ENCODE measurements at places on chromosomes 5 and 9.
A peak's percentile ranks its signal among the peaks of the same experiment; 100 is the strongest.

- DNase-seq, result no peak
Measured at GRCh38 chr9:61674465-61674864, 484.6 kb downstream of the SPATA31A7 start.

- DNase-seq, result no peak
Measured at GRCh38 chr9:38284588-38285051, 107.9 kb upstream of the ALDH1B1 start.

- DNase-seq, result no peak
Measured at GRCh38 chr5:141771031-141771430, 89.0 kb upstream of the ARAP3 start.

DNA sequence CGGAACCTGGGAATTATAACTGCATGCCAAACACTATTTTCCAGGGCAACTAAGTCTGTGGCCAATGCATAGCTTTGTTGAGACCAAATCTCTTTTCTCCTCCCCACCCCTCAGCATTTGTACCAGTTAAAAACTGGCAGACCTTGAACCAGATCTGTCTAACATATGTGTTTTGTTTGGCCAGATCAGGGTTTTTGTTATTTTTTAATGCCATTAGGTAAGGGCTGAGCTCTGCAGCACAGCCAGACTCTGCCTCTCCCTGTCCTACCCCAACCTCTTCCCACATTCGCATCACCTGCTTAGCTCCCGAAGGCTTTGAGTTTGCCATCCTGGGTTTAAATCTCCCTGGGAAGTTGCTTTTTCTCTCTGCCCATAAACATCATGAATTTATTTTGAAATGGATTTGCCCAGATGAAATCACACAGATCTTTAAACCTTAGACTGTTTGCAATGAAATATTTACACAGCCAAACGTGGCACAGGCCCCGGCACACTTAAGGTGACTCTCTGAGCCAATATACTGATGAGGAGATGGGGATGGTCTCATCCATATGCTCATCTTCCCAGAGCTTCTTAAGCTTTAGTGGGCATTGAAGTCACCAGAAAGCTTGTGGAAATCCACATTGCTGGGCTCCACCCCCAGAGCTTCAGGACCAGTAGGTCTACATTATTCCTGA, 54.0 kb upstream of the ALDH1B1 start:
- DNase-seq, result no peak

GRCh38 chr5:114903767-114904166, 265.9 kb downstream of the TRIM36 start:
- no peak for DNase-seq

- peak; percentile 6 for DNase-seq
Measured at GRCh38 chr5:120452471-120452870, 11.6 kb upstream of the PRR16 start.

DNA sequence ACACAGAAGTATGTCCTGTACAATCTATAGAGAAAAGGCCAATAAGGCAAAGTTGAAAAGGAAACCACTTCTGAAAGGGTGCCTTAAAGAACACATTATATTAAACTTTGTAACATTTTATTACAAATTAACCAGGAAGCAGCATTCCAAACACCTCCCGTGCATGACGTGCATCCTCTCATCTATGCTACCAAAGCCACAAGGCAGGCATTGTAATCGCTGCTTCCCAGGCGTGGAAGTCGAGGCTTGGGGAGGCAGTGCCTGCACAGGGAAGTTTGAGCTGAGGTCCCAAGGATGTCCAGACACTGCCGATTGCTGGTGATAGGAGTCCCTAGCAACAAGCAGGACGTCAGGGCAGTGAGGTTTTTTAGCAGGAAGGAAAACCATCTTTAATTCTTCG, 44.3 kb upstream of the BARHL1 start:
- DNase-seq, result peak; percentile 42

GRCh38 chr5:78294248-78295034, at the start of gene AP3B1:
Gene AP3B1 (minus strand): TSS chr5:78294698. CDS start chr5:78294579, 119 bp downstream.
- peak; percentile 81 for DNase-seq

- peak; percentile 58 for DNase-seq
Measured at GRCh38 chr9:90251316-90251715, 391.3 kb downstream of the DIRAS2 start.

DNA sequence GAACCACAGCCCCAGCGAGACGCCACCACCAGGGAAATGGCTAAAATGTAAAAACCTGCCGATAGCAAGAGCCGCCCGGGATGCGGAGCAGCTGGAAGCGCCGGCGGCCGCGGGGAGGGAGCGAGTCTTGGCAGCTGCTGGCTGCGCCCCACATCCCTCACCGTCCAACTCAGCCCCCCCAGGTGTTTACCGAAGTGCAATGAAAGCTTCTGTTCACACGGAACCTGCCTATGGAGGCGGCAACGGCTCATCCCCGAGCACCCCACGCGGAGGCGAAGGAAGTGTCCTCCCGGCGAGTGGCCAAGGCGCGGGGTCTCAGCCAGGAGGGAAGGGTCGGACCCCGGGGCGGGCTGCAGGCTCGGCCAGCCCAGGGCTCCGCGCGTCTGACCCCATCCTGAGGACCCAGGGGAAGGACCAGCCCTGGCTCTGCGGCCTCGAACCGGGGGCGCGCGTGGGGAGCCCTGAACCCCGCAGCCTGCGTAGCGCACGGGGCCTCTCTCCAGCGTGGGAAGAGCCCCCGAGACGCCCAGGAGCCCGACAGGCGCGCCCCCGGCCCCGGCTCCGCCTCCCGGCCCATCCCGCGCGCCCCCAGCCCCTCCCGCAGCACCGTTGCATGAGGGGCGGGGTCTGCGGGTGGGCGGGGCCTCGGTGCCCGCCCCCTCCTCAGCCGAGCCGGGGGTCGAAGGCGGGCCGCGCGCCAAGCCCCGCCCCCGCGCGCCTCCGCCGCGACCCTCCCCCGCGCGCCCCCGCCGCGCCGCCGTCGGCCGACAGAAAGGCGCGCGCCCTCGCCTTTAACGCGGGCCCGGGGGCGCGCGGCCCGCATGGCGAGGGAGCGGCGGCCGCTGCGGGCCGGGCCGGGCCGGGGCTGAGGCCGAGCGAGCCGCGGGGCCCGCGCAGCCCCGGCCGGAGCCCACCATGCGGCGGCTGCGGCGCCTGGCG, at the start of gene DIPK1B:
Gene DIPK1B (plus strand): TSS at position 822 of the 939 bp plus-strand sequence. CDS start 94 bp downstream, at position 916.
- DNase-seq, result no peak

GRCh38 chr9:126413391-126414068, 86.9 kb downstream of the MVB12B start:
- no peak for DNase-seq

DNA sequence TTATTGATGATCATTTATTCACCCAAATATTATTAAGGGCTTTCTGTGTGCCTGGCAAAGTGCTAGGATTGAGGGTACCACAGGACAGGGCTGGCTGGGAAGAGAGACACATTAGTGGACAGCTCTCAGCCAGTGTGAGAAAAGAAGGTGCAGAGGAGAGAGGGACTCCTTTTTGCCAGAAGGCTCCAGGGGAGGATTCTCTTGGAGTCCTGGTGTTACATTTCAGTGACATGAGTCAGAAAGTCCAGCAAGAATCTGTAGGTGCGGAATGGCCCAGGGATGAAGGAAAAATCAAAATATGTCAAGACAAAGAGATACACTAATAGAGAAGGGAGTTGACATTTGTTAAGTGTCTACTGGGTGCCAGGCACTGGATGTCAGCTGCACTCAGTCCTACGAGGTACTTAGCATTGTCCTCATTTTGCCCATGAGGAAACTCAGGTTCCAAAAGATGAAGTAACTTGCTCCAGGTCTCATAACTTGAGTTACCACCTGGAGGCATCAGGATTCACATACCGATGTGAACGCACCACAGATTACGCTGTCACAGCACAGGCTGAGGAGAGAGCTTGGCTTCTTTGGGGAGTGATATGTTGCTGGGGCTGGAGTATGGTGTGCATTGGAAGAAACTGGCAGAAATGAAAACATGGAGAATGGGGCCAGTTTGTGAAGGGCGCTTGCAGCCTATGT, 60.5 kb downstream of the RASGRF2 start:
- no peak for DNase-seq

DNA sequence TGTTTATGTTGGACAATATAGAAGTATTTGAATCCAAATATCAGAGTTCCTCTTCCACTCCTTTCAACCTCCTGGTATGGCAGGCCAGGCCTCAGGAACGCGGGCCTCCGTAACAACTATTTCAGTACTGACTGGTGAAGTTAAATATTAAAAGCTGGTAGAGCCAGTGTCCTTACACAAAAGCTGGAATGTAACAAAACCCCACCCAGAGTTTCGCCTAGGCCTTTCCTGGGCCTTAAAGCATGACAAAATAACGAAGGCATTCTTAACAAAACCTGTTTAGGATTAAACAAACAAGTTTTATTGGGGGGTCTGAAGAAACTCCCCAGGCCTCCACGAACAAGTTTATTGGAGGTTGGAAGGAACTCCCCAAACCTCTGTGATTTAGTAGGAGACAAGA, 61.6 kb upstream of the GNE start:
- peak; percentile 79 for DNase-seq

- DNase-seq, result no peak
Measured at GRCh38 chr5:180817893-180818674, 15.5 kb upstream of the MGAT1 start.

DNA sequence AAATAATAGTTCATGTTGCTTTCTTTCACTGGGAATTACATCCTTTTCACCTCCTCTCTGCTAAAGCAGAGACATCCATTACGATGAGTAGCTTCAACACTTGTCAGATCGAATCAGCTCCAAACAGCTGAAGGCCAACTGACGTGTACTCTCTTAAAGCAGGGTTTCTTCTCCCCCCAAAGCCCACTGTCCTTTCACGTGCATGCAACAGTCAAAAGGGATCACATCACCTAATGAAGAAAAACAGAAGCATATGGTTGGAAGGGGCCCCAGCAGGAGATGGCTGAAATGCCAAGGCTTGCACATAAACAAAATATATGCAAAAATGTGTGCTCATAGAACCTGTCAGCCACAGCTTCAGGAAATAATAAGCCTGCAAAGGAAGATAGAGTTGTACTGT, 421.6 kb downstream of the ANXA1 start:
- no peak for DNase-seq

DNA sequence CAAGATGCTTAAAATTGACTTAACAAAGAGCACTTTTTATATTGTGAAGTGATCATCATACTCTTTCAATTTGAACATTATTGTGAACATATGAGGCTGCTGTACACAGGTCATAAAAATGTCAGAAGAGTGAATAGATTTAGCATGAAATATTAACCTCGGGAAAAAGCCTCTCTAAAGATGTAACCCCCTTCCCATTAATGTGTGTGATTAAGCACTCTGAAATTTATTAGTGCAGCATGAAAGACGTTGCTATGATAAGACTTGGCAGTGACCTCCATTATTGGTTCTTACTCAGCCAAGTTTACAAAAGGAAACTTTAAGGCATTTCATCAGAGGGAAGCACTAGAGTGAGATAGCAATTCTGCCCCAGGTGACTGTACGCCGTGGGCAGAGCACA, 326.5 kb downstream of the NTRK2 start:
- DNase-seq, result no peak

- DNase-seq, result no peak
Measured at GRCh38 chr5:31476738-31477141, 55.2 kb downstream of the DROSHA start.

DNA sequence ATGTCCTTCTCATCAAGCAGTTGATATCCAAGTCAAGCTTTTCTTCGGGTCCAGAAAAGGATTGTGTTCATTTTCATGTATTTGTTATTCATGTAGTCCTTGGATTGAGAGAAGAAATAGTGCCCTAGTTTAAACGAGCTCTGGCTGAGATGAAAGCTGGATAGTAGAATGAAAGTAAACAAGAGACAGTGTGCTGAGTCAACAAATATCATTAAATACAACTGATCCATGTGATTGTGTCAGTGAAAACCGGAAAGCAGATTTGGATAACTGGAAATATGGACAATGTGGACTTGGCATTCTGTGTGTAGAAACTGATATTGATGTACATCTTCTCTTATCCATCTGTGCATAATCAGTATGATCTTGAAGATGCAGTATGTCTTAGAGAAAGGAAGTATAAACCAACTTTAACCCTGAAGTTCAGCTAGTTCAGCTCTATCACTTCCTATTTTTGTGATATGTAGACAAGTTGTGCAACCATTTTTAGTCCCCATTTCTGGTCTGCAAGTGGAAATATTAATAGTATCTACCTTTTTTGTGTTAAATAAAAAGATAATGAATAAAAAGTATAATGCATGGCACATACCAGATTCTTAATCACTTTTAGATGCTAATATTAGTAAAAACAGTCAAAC, 4.4 kb downstream of the MUSK start:
- no peak for DNase-seq

- DNase-seq, result no peak
Measured at GRCh38 chr9:7443541-7443940, 356.0 kb downstream of the DMAC1 start.

DNA sequence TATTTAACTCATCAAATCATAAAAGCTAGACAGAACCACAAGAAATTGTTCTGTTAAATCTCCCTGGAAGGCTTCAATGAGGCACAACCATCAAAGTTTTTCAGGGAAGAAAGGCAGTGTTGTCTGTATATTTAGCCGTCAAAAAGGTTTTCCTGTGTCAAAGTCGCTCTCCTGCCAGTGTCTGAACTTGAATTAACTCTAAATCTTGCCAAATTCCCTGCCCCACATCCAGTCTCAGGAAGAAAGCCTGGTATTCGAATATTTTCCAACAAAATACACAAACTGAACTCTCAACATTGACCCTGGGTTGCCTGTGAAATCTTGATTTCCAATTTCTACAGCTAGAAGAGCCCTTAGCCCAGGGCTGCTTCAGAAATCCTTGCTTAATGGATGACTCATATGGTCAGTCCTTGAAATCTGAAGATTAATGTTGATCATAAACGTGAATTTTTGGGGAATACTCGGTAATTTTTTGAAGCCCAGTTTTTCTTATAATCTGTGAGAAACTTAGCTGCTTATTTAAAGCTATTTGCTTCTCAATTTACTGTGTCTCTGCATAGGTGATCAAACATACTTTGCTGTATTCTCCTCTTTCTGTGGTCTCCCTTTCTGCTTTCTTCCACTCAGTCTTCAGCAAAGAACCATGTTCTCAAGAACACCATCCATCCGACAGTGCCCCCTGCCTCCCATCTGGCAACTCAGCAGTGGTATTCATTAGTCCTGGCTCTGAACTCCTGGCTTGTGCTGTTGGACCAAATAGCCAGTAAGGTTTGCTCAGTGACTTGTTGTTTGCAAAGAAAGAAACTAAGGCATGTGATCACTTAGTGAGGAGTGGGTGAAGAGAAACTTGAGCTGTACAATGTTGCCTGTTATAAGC, 58.9 kb downstream of the NREP start:
- no peak for DNase-seq

DNA sequence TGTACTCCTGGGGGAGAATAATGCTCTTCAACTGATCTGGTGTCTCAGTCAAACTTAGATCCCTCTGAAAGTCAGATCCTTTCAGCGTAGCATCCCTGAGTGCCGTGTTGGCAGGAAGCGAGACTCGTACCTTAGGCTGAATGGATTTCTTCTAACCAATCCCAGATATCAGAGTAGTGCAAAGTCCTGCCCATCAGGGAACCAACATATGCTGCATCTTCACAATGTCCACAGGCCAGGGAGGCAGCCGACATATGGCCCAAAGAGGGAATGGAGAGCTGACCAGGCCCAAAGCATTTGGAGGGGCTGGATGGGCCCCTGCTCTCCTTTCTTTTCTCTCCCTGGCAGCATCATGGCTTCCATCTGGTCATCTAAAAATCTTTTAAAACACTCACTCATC, 497.0 kb upstream of the DAP start:
- DNase-seq, result no peak
